ENCODE measurements at places on chromosomes 13 and 19. TPM values are rescaled to one million over a fixed set of nuclear protein-coding genes. Genes with fewer than 3 reads are reported as not detected.

GRCh38 chr19:43936188-43936587, 1.1 kb upstream of the ZNF45 start:
- DNase-seq, result no peak
- H3K4me3 ChIP-seq, result no peak overlapping the region
- peaks cover 21% of the 10 kb centered on the region for H3K36me3 ChIP-seq
- no peak overlapping the region for H3K27ac ChIP-seq
- H3K27me3 ChIP-seq, result no peaks in the 10 kb centered on the region
- H3K4me1 ChIP-seq, result peaks cover 12% of the 10 kb centered on the region

The CGB1 gene
- not detected for total RNA-seq

The ZNF793 gene
- 4.7 TPM for total RNA-seq

The CACNG7 gene
- total RNA-seq, result not detected

GRCh38 chr13:54029226-54029625, 1000.6 kb downstream of the OLFM4 start:
- no peaks in the 10 kb centered on the region for H3K27me3 ChIP-seq
- H3K4me3 ChIP-seq, result no peak overlapping the region
- H3K36me3 ChIP-seq, result no peaks in the 10 kb centered on the region
- no peaks in the 10 kb centered on the region for H3K4me1 ChIP-seq
- no peak overlapping the region for H3K27ac ChIP-seq

DNA sequence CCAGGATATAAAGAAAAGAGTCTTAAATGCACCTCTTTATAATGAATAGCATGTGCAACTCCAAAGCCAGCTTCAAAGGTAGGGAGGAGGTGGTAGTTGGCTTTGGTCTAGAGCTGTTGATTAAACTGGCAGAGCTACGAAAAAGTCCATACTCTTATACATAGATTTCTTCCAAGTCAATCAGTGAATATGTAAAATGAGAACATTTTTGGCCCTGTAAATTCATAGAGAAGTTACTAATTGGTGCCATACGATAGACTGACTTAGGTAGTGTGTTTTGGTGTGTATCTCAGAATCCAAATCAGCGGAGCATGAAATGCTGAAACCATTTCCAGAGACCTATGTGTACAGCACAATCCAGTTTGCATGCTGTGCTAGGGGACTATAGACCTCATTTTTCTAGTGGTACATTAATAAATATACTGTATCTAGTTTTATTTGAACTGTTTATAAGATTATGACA, 17.1 kb upstream of the DPY19L3 start:
- no peaks in the 10 kb centered on the region for H3K27me3 ChIP-seq
- no peak overlapping the region for H3K27ac ChIP-seq
- DNase-seq, result no peak

The CEACAM19 gene
- total RNA-seq, result 11.9 TPM

- no peak overlapping the region for H3K4me3 ChIP-seq
- H3K36me3 ChIP-seq, result no peaks in the 10 kb centered on the region
- H3K27me3 ChIP-seq, result no peaks in the 10 kb centered on the region
- no peaks in the 10 kb centered on the region for H3K4me1 ChIP-seq
Observed at GRCh38 chr19:9729162-9729561, 39.4 kb downstream of the ZNF846 start.

GRCh38 chr13:29589234-29589633, 6.3 kb downstream of the SLC7A1 start:
- no peaks in the 10 kb centered on the region for H3K36me3 ChIP-seq
- H3K4me1 ChIP-seq, result no peaks in the 10 kb centered on the region
- DNase-seq, result no peak

GRCh38 chr13:113545455-113545930, 39.1 kb upstream of the TFDP1 start:
- H3K4me1 ChIP-seq, result peaks cover 25% of the 10 kb centered on the region
- no peak overlapping the region for H3K4me3 ChIP-seq
- no peak overlapping the region for H3K27ac ChIP-seq
- H3K27me3 ChIP-seq, result no peaks in the 10 kb centered on the region
- H3K36me3 ChIP-seq, result no peaks in the 10 kb centered on the region
- no peak for DNase-seq

All from tibial nerve (tissue), 4 donors.